ENCODE measurements at places on chromosomes 13 and 19.
A peak's percentile ranks its signal among the peaks of the same experiment; 100 is the strongest.

DNA sequence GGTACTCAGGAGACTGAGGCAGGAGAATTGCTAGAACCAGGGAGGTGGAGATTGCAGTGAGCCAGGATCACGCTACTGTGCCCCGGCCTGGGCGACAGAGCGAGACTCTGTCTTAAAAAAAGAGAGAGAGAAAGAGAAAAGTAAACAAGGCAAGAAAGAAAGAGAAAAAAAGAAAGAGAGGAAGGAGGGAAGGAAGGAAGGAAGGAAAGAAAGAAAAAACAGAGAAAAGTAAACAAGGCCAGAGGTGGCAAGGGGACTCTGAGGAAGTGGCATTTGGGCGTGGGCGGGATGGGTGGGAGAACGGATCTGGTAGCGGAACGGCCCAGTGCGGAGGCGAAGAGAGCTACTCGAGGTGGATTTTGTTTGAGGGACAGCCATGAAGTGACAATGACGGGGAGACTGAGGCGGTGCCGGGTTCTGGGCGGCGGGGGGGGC, 7.5 kb upstream of the ARRDC2 start:
- no peak for DNase-seq

GRCh38 chr19:15404097-15404779, 14.6 kb downstream of the AKAP8L start:
- no peak for DNase-seq

DNA sequence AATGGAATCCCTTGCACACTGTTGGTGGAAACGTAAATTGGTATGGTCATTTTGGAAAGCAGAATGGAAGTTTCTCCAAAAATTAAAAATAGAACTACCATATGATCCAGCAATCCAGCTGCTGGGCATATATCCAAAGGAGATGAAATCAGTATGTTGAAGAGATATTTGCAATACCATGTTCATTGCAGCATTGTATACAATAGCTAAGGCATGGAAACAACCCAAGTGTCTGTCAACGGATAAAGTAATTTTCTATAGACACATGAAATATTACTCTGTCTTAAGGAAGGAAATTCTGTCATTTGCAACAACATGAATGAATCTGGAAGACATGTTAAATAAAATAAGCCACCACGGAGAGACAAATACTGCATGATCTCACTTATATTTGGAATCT, 124.7 kb downstream of the GPC5 start:
- DNase-seq, result no peak

DNA sequence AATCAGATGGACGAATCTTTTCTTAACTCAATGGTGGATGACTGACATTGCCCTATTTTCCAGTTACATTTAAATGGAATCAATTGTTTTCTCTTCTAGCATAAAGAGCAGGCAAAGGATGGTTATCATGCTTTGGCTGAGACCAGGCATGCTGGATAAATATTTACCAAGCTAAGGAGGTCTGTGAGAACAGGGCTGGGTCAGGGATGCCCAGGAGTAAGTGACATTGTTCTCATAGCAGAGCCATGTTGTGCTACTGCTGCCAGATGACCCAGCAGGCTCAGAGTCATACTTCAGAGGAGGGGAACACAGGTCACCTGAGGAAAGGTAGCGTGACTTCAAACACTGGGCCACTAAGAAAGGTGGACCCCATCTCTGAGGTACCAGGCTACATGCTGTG, 116.0 kb upstream of the RNF113B start:
- DNase-seq, result no peak

GRCh38 chr13:41668130-41668757, 210.9 kb downstream of the RGCC start:
- DNase-seq, result no peak

- peak; percentile 34 for DNase-seq
These were observed 19.7 kb downstream of the BRSK1 start for GRCh38 chr19:55303477-55303876.

GRCh38 chr13:81247711-81248110, 906.8 kb upstream of the SPRY2 start:
- DNase-seq, result no peak

GRCh38 chr13:110869805-110870706, 44.8 kb downstream of the ANKRD10 start:
- DNase-seq, result peak; percentile 83

GRCh38 chr13:33172400-33172799, 113.2 kb downstream of the STARD13 start:
- no peak for DNase-seq

DNA sequence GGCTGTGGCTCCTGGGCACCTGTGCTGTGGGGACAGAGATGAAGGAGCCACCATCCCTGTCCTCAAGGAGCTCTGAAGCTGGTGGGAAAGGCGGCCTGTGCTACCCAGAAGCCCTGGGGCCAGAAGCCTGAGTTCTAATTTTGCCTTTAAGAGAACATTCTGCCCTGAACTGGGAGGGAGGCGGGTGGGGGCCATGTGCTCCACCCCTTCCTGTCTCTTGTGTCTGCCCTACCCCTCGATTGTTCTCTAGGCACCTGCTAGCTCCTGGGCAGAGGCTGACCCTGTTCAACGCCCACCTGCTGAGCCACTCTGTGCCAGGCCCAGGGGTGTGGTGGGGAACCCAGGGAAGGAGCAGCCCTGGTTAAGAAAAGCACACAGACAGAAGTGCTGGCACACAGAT, 5.9 kb downstream of the TRAPPC6A start:
- DNase-seq, result no peak

DNA sequence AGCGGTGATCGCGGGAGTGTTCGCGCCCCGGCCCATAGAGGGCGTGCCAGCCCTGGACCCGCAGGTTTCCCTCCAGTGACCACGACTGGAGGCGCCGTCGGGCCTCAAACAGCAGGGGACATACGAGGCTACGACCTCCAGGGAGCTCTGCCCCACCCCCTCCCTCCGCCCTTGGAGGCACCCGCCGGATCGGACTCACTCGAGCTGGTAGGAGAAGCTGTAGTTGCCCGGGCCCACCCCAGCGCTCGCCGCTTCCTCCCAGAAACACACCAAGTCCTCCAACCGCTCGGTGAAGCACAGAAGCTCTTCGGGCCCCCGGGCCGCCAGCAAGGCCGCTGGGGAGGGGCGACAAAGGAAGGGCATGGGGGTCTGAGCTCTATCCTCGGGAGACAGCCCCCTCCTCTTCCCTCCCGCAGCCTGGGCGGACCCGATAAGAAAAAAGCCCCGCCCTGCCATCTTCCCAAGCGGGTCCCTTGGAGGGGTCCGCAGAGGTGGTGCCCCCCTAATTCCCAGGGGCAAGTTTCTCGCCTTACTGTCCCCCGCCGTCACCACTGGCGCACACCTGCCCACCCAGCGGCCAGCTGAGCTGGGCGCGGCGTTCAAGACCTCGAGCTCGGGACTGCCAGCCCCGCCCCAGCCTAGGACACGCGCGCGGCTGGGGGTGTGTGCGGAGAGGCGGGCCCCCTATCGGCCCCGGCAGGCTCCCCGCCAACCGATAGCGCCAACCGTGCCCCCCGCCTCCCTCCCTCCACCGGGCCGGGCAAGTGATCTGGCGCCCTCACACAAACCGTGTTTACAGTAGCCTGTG, 1.0 kb downstream of the EPOR start:
- DNase-seq, result peak; percentile 89

DNA sequence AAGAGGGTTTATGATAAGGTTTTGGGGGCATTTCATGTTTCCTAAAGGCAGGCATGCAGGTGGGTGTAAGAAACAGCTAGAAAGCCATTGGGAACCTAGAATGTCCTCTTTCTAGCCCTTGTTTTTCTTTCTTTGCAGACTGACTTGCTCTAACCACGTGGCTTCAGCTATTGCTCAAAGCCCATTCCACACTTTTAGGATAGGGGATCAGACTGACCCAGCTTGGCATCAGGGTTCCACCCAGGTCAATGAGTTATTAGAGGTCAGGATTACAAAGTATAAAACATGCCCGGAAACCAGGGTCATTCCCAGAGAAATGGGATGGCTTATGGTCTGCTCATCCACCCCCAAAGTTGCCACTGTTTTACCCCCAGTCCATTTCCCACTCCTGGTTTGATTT, 16.8 kb downstream of the PHF11 start:
- no peak for DNase-seq

DNA sequence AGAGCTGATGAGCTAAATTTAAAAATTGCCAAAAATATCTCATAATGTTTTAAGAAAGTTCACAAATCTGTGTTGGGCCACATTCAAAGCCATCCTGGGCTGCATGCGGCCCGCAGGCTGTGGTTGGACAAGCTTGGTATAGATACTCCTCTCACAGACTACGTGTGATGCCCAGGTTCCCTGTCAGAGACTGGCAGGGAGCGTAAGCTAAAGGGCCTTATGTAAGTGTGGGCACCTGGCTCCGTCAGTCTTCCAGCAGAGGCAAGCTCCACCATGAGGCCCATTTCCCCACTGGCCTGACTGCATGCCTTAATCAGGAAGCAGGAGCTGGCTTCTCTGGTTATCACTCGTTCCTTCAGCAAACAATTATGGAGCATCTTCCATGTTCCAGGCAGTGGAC, 200.2 kb downstream of the FOXO1 start:
- no peak for DNase-seq

- peak; percentile 91 for DNase-seq
These were observed 11.1 kb upstream of the ARRDC2 start for GRCh38 chr19:17996826-17997316.

DNA sequence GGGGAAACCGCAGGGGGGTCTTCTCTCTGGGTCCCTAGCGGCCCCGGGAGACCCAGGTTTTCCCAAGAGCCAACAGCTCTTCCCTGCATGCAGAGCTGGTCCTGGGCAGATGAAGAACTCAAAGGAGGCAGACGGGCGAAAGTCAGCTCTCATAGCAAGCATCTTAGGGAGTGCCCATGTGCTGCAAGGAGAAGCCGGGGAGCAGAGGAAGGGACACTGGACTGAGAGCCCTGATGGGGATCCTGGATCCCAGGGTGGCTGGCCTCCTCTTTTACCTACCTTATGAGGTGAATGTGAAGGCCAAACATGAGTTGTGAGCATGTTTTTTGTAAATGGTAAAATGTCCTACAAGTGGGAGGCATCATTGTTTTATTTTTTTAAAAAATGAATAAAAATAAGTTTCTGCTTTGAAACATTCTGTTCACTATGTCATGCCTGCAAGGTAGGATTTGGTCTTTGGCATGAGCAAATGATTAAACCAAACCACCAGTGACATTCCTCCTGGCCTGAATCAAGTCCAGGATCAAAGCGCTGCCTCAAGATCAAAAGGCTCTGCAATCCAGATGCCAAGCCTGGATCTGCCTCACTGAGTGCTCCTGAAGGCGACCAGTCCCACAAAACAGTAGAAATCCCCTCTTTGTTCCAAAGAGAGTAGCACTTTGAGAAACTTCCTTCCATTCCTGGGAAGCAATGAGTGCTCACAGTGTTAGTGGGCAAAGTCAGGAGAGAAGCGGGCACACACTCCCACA, 92.2 kb upstream of the SERP2 start:
- DNase-seq, result no peak
